ENCODE measurements at places on chromosomes 16 and 17.

DNA sequence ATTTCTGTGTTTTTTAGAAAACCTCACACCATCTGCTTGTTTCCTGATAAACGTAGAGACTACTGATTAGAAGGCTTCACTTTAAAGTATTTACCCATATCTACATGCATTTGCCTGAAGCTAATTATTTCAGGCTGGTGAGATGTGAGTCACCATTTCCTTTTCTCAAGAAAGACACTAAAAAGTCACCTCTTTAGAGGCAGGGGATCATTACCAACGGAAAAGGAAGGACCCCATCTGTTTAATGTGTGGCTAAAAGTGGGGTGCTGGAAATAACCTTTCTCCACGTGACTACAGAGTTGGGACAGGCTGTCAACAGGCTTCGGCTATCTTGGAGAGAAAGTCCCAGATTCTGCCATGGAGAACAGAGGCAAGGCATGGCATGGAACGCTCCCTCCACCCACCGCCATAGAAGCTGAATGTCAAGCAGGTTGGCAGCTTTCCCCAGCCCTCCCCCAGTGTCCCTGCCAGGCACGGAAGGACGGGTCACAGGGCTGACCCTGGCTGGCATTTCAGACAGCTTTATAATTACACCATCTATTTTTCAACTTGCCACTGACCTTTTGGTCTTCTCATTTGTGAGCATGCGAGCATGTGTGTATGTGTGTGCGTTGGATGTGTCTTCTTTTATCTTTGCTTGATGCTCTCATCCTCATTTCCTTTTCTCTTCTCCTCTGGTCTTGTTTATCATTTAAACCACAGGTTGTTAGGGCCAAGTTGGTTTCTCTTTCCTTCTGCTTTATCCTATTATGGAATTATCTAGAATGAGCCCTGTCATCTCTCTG is 157.0 kb downstream of the CPPED1 start:
- no peak for DNase-seq
- no peaks in the 10 kb centered on the region for H3K4me1 ChIP-seq
- H3K4me3 ChIP-seq, result no peak overlapping the region
- H3K36me3 ChIP-seq, result no peaks in the 10 kb centered on the region
- H3K27ac ChIP-seq, result no peak overlapping the region
- H3K27me3 ChIP-seq, result no peaks in the 10 kb centered on the region

GRCh38 chr17:39738568-39738901 is 797 bp downstream of the GRB7 start:
- H3K36me3 ChIP-seq, result no peaks in the 10 kb centered on the region
- peak overlapping the region; percentile 40 for H3K4me3 ChIP-seq
- peak; percentile 83 for DNase-seq
- H3K27me3 ChIP-seq, result no peaks in the 10 kb centered on the region

GRCh38 chr17:70034158-70034557 is 40.9 kb upstream of the KCNJ16 start:
- no peak overlapping the region for H3K4me3 ChIP-seq
- H3K36me3 ChIP-seq, result no peaks in the 10 kb centered on the region
- no peaks in the 10 kb centered on the region for H3K27me3 ChIP-seq
- no peaks in the 10 kb centered on the region for H3K4me1 ChIP-seq

DNA sequence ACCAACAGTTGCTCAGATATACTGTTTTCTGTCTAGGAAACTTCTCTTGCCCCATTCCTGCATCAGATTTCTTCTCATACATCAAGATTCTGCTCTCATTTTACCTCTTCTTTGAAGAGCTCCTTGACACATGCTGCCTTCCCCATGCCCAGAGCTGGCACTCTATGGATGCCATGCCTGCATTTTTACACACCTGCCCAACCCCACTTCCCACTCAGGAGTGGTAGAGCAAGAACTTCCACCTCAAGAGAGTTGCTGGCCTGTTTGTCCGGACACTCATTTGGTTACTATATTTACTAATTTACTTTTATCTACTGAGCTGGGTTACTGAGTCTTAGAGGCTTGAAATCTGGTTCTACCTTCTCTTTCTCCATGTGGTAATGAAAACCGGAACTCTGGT is 98.3 kb upstream of the HLF start:
- H3K4me1 ChIP-seq, result no peaks in the 10 kb centered on the region
- H3K27me3 ChIP-seq, result no peaks in the 10 kb centered on the region
- no peak overlapping the region for H3K4me3 ChIP-seq
- no peak for DNase-seq
- H3K36me3 ChIP-seq, result no peaks in the 10 kb centered on the region

GRCh38 chr17:40314584-40314956 is 5.6 kb downstream of the RARA start:
- DNase-seq, result peak; percentile 90
- H3K4me3 ChIP-seq, result no peak overlapping the region
- no peaks in the 10 kb centered on the region for H3K27me3 ChIP-seq
- peaks cover 29% of the 10 kb centered on the region for H3K4me1 ChIP-seq
- no peak overlapping the region for H3K27ac ChIP-seq

GRCh38 chr17:62098623-62099231 is 33.6 kb upstream of the MED13 start:
- H3K4me3 ChIP-seq, result no peak overlapping the region
- no peaks in the 10 kb centered on the region for H3K27me3 ChIP-seq
- no peak overlapping the region for H3K27ac ChIP-seq

DNA sequence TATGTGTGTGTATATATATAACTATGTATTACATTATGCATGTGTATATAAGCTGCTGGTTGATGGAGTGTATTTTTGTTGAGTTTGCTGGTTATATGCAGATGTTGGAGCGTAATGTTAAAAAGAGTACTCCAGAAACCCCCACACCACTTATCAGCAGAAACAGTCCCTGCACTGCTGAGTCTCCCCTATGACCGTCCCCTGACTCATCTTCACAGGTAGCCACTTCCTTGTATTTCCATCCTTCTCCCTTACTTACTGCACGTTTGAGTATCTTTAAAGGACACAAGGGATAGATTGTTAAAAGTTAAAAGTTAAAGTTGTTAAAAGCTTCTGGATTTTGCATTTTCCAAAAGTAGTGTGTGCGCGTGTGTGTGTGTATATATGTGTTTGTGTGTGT is 853.9 kb upstream of the EEF2KMT start:
- no peak for DNase-seq
- no peaks in the 10 kb centered on the region for H3K27me3 ChIP-seq
- H3K4me3 ChIP-seq, result no peak overlapping the region

- H3K27ac ChIP-seq, result no peak overlapping the region
- peak; percentile 27 for DNase-seq
- no peaks in the 10 kb centered on the region for H3K4me1 ChIP-seq
- no peaks in the 10 kb centered on the region for H3K27me3 ChIP-seq
- no peaks in the 10 kb centered on the region for H3K36me3 ChIP-seq
Measured at GRCh38 chr17:76909971-76910760, 42.0 kb downstream of the MGAT5B start.

- H3K4me3 ChIP-seq, result no peak overlapping the region
- H3K27ac ChIP-seq, result no peak overlapping the region
- no peak for DNase-seq
- no peaks in the 10 kb centered on the region for H3K4me1 ChIP-seq
- no peaks in the 10 kb centered on the region for H3K36me3 ChIP-seq
- H3K27me3 ChIP-seq, result no peaks in the 10 kb centered on the region
Measured at GRCh38 chr16:54437401-54437800, 150.8 kb upstream of the IRX3 start.

GRCh38 chr17:45342871-45343526 is 26.2 kb upstream of the MAP3K14 start:
- H3K27me3 ChIP-seq, result no peaks in the 10 kb centered on the region
- no peak overlapping the region for H3K4me3 ChIP-seq
- H3K36me3 ChIP-seq, result no peaks in the 10 kb centered on the region
- DNase-seq, result no peak

- H3K4me1 ChIP-seq, result peaks cover 9% of the 10 kb centered on the region
- H3K27me3 ChIP-seq, result no peaks in the 10 kb centered on the region
- no peaks in the 10 kb centered on the region for H3K36me3 ChIP-seq
- DNase-seq, result peak; percentile 45
Measured at GRCh38 chr17:75009139-75009724, 3.2 kb upstream of the MRPL58 start.

DNA sequence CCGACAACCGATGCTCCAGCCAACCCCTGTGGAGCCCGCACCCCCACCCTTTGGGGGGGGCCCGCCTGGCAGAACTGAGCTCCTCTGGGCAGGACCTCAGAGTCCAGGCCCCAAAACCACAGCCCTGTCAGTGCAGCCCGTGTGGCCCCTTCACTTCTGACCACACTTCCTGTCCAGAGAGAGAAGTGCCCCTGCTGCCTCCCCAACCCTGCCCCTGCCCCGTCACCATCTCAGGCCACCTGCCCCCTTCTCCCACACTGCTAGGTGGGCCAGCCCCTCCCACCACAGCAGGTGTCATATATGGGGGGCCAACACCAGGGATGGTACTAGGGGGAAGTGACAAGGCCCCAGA is 17.9 kb downstream of the NGFR start:
- no peaks in the 10 kb centered on the region for H3K36me3 ChIP-seq
- H3K4me3 ChIP-seq, result no peak overlapping the region
- H3K27me3 ChIP-seq, result no peaks in the 10 kb centered on the region
- H3K27ac ChIP-seq, result no peak overlapping the region

GRCh38 chr17:5707482-5707881 is 123.2 kb upstream of the NLRP1 start:
- H3K4me1 ChIP-seq, result no peaks in the 10 kb centered on the region
- no peaks in the 10 kb centered on the region for H3K36me3 ChIP-seq
- DNase-seq, result no peak
- no peak overlapping the region for H3K4me3 ChIP-seq
- H3K27ac ChIP-seq, result no peak overlapping the region
